Stimulated activated CD8-positive, alpha-beta memory T cell treated with anti-CD3 and anti-CD28 coated beads, Interleukin-2, amount 100 ng/mL, for 1 hour (primary cell): ENCODE measurements at places on chromosomes 4 and X.

DNA sequence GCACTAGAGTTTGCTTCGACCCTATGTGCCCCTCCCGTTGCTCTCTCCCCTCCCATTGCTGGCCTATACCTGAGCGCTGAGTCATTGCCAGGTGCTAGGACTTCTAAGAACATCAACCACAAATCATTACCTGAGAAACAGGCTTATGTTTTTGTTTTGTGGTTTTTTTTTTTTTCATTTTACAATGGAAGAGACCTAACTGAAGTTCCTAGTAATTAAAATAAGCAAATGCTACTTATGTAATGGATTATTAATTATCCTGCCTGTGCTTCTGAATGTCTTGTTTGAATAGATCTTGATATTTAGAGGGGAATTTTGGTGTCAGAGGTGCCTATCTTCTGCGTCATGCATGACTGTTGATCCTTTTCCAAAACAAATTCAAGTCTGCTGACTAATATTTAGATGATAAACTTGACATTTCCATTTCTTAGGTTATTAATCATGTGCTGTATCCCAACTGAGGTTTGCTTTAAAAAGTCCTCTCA lies 275.4 kb upstream of the CPEB2 start:
- DNase-seq: no peak

DNA sequence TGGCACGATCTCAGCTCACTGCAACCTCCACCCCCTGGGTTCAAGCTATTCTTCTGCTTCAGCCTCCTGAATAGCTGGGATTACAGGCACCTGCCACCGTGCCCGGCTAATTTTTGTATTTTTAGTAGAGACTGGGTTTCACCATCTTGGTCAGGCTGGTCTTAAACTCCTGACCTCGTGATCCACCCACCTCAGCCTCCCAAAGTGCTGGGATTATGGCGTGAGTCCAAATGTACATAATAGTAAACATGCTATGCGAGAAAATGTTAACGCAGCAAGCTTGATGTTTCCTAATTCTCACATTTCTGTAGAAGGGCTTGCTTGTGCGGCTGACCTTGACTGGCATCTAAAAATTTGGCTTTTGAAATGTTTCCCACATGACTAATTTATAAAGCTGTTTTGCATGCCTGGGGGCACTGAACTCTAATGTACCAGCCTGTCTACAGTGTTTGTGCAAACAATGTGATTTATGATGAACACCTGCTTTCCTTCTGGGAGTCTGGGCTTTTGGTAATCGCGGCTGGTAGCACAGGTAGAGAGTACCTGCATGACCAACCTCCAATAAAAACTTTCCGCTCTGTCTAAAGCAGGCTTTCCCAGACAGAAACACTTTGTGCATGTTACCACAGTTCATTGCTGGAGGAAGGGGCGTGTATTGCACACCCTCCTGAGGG lies 216.8 kb downstream of the IL15 start:
- DNase-seq: no peak

GRCh38 chr4:12679217-12679616 lies 804.9 kb downstream of the RAB28 start:
- DNase-seq: no peak

GRCh38 chr4:89879215-89879614 lies 15.4 kb upstream of the MMRN1 start:
- no peak for DNase-seq

GRCh38 chr4:168723020-168723419 lies 226.2 kb downstream of the PALLD start:
- no peak for DNase-seq

DNA sequence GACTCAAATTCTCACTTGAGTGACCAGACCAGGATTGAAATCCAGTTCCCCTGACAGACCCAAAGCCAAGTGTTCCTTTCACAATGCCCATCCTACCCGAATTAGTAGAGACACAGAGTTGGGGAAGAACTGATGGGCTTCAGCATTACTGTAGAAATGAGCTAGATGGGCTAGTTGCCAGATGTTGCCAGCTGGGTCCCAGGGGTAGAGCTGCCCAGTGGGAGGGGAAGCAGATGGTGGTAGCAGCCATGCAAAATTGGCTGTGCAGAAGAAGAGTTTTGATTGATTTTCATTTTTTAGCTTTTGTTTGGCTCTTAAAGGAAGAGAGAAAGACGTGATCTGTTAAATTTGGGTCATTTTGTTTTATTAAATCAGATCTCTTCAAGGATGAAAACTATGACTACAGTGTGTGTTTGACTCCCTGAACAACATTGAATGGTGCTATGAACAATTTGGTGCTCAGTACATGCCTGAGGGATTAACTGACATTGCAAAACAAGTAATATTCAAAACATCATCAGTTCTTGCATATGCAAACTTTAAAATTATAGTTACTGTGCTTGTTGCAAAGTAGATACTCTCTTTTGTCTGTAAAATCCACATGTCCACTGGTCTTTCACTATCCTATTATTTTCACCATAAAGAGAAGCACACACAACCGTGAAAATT lies 86.0 kb downstream of the PARM1 start:
- DNase-seq: no peak

- DNase-seq: no peak
These were observed 238.1 kb upstream of the PPP1R2C start for GRCh38 chrX:43016021-43016420.

DNA sequence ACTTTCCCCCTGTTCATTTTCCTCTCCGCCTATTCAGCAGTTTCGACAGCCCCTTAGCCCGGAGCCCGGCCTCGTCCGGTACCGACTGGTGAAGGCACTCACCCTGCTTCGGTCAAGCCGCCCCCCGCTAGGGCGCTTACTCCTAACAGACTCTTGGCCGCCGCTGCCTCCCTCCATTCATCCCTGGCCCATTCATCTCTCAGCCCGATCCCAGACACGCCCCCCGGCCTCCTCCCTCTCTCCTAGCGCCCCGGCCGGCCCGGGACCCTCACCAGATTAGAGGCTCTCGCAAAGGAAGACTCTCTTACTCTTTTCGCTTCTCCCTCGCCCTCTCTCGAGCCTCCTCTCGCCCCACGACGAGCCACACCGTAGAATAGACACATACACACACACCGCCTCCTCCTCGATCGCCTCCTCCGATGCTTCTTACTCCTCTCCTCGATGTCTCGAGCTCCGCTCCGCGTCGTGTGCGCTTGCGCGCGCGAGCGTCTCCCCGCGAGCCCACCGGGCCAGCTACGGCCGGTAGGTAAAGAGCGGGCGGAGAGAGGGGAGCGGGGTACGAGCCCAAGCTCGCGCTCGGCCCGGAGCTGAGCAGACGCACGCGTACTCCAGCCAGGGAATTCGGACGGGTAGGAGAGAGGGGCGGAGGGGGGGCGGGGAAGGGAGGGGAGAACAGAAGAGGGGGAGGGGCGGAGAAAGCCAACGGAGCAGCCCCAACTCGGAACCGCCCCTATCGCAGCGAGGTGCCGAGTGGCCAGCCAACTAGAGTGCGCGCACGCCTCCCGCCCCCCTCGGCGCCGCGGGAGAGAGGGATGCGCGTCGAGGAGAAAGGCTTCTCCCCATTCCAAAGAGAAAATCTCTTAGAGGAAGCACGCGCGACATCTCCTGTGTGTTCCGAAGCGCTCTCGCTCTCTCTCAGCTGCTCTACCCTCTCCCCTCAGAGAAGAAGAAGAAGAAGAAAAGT lies at the start of gene WNK3:
Gene WNK3, minus strand, starts transcription at position 633 of the 964 bp plus-strand sequence.
- no peak for DNase-seq

DNA sequence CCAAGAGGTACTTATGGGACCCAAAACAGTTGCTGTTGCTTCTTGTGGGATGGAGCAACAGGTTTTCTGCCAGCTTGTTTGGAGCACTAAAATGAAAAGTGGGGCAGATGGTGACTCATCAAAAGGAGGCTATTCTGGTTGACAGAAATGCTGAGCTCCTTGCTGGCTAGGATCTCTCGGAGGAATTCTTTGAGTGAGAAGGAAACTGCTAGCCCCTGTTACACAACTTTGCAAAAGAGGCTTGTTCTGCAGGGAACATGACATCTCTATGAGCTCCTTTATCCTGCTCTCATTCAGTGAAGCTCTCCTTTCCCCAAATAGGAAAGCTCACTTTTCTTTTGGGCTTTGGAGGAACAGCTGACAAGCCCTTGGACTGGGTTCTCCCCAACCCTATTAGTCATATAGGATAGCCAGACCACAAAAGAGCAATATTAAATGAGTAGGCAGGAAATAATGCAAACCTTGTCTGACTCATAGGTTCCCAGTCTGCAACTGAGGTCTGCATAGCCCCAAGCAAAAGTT lies 108.3 kb downstream of the CDS1 start:
- no peak for DNase-seq

GRCh38 chr4:147096667-147097604 lies 151.3 kb upstream of the TTC29 start:
- DNase-seq: no peak

DNA sequence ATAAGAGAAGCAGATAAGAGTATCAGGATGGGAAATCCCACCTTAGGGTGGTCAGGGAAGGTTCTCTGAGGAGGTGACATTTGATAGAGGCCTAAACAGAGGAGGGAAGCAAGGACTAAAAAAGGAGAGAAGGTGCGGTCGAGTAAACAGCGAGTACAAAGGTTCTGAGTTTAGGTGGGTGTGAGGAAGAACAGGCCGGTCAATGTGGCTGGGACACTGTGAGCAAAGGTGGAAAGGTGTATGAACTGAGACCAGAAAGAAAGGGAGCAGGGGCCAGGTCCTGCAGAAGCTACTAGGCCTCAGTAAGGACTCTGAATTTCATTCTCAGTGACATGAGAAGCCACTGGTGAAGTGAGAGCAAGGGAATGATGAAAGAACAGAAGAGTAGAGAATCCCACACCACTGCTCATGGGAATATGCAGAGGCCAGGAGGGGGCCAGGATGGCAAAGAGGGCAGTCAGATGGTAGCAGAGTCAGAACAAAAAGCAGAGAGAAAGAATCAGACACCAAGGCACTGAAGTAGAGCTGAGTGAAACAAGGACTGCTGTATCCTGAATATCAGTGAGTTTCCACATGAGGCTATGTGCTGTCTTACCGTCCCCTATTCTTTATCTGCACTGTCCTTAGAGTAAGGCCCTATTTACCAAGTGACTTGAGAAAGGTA lies 18.0 kb downstream of the PRSS48 start:
- no peak for DNase-seq

DNA sequence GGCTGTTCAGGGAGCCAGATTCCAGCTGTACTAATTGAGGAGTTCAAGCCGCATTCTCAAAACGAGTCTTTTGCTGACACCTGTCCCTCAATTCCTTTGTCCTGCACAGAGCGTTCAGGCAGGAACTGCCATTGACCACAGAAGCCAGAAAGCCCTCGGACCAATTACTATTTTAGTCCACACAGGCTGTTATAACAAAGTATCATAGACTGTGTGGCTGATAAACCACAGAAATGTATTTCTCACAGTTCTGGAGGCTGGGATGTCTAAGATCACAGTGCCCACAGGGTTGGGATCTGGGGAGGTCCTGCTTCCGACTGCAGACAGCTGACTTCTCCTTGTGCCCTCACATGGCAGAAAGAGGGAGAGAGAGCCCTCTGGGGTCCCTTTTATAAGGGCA lies 119.8 kb upstream of the ATP6AP2 start:
- DNase-seq: no peak
